CD4-positive, alpha-beta memory T cell (primary cell): ENCODE measurements at places on chromosomes 2 and 18. TPM values are rescaled to one million over a fixed set of nuclear protein-coding genes. Genes with fewer than 3 reads are reported as not detected.

DNA sequence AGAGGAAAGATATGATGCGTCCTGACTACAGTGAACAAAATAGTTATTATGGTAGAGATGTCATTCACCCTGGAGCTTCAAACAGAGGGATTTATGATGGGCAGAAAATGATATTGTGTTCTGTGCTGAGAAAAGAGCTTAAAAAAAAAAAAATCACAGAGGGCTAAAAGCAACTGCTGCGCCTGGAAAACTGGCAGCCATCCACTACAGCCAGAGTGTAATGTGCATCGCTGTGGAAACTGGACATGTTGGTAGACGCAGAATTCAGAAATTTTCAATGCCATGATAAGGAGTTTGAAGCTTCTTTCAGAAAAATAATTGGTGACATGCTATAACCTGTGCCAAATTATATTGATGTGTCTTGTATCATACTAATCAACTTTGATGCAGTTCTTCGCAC, 122.9 kb upstream of the SOX11 start:
- H3K4me3 ChIP-seq: no peak overlapping the region
- no peaks in the 10 kb centered on the region for H3K36me3 ChIP-seq
- no peaks in the 10 kb centered on the region for H3K4me1 ChIP-seq
- H3K27me3 ChIP-seq: no peaks in the 10 kb centered on the region
- no peak overlapping the region for H3K27ac ChIP-seq
- no peak for DNase-seq

- H3K27ac ChIP-seq: no peak overlapping the region
- H3K36me3 ChIP-seq: no peaks in the 10 kb centered on the region
- DNase-seq: no peak
- H3K4me1 ChIP-seq: no peaks in the 10 kb centered on the region
Measured at GRCh38 chr2:83196225-83196624, 1262.9 kb downstream of the SUCLG1 start.

GRCh38 chr18:77676910-77677309, 427.3 kb downstream of the GALR1 start:
- H3K4me3 ChIP-seq: no peak overlapping the region
- H3K27me3 ChIP-seq: no peaks in the 10 kb centered on the region
- no peaks in the 10 kb centered on the region for H3K36me3 ChIP-seq
- no peak for DNase-seq
- H3K4me1 ChIP-seq: no peaks in the 10 kb centered on the region

RAB27B gene
- 2.2 TPM for total RNA-seq

DNA sequence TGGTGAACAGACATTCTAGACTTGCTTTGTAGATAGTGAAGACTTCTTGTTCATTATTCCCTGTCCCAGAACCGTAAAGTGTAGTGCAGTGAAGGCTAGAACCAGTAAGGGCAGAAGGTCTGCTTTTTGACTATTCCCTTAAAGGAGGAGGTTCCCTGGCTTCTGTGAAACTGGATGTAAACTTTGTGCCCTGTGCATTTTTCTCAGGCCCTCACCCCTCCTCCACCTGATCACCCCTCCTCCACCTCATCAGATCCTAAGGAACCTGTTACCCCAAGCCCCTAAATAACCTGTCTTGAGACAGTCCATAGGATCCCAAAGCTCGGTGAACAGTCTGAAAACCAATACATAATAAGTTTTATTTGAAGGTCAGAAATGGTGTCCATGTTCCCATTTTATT, 33.7 kb downstream of the SFT2D3 start:
- H3K36me3 ChIP-seq: peaks cover 8% of the 10 kb centered on the region
- no peak for DNase-seq
- no peak overlapping the region for H3K27ac ChIP-seq
- no peaks in the 10 kb centered on the region for H3K27me3 ChIP-seq
- H3K4me3 ChIP-seq: no peak overlapping the region

- H3K36me3 ChIP-seq: no peaks in the 10 kb centered on the region
- no peak for DNase-seq
Measured at GRCh38 chr2:16584084-16584483, 81.5 kb downstream of the CYRIA start.
